Activated naive CD4-positive, alpha-beta T cell treated with anti-CD3 and anti-CD28 coated beads, Interleukin-2, amount 10 ng/mL, durations not matched to agents 7 days and 5 days (primary cell): ENCODE measurements at places on chromosomes 6 and 20.

GRCh38 chr6:154169193-154169847, 130.3 kb downstream of the OPRM1 start:
- no peak for DNase-seq

GRCh38 chr20:22403022-22403631, 181.2 kb downstream of the FOXA2 start:
- no peak for DNase-seq

- DNase-seq: no peak
Observed at GRCh38 chr6:64505312-64505711, 869.7 kb downstream of the PHF3 start.

GRCh38 chr6:150964765-150965164, 99.3 kb downstream of the MTHFD1L start:
- DNase-seq: no peak

DNA sequence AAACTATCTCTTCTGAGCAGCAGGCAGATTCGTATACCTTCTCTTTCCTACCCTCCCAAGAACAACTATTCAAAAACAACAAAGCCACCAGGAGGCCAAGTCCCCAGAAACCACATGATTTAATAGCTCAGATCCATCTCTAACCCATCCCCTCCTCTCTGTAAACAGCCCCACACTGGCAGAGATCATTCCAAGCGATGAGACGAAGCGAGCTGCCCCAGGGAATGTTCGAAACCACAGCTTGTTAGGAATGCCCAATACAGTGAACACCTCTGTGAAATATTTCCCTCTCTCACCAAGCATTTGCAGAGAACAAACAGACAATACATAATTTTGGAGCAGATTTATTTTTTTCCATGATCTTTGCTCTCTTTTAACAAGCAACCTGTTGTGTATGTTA, 231.8 kb downstream of the SOD2 start:
- DNase-seq: no peak
